AG09309 (cell line): ENCODE measurements at places on chromosomes 4 and X.

DNA sequence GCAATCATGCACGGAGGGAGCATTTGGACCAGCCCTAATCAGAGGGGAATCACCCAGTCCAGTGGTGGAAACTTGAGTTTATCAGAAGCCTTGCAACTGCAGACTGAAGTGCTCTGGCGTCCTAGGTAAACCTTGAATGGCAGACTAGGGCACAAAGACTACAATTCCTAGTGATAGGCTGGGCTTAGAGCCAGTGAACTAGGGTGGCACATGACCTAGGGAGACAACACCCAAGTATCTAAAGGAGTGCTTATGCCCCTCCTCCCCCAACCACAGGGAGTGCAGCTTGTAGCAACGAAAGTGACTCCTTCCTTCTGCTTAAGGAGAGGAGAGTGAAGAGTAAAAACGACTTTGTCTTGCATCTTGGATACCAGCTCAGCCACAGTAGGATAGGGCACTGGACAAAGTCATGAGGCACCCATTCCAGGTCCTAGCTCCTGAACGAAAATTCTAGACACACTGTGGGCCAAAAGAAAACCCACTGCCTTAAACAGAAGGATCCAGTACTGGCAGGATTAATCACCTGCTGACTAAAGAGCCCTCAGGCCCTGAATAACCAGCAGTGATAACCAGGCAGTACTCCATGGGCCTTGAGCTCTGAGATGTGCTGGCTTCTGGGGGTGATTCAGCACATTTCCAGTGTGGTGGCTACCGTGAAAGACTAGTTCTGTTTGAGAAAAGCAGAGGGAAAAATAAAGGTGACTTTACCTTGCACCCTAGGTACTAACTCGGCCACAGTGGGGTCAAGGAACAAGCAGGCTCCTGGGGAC lies 58.7 kb upstream of the STARD8 start:
- no peak for DNase-seq

- no peak for DNase-seq
Observed at GRCh38 chr4:159273141-159273438, 170.2 kb downstream of the RAPGEF2 start.

GRCh38 chr4:135412213-135412612 lies 1210.6 kb upstream of the PABPC4L start:
- DNase-seq, result no peak

GRCh38 chr4:152965611-152966010 lies 29.5 kb downstream of the FHDC1 start:
- no peak for DNase-seq

GRCh38 chr4:98614094-98614493 lies 44.3 kb downstream of the TSPAN5 start:
- no peak for DNase-seq
